ENCODE measurements at places on chromosomes 4 and X.

- no peak for DNase-seq
Measured at GRCh38 chr4:82629238-82630000, 67.6 kb upstream of the TMEM150C start.

DNA sequence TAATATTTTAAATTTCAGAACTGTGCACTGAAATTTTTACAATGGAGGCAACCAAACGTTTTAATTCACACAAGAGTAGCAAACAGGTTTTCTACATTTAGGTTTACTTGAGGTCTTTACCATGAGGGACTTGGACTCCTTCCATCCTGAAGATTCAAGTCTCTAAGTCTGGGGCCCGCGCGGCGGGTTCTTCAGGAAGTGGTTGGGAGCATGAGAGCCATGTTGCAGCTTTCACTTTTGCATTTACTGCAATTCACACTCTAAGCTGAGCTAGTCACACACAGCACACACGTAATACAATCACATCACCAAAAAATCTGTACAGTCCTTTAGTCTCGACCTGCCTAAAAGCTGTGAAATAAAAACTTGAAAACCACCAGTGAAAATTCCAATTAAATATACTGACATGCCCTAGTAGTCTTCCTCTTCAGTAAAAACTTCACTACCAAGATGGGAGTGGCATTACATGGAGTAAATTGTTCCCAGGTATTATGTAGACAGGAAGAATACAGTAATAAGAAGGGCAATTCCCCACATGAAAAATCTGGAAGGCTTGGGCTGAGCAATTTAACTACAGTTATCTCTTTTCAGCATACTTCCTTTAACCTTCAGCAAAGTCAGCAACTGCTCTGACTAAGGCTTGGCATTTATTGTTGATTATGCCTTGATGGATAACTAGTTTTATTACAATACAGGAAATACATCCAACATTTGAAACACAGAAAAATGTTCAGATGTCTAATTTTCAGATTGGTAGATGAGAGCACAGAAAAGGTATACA lies 571.1 kb upstream of the DIPK2B start:
- no peak for DNase-seq

DNA sequence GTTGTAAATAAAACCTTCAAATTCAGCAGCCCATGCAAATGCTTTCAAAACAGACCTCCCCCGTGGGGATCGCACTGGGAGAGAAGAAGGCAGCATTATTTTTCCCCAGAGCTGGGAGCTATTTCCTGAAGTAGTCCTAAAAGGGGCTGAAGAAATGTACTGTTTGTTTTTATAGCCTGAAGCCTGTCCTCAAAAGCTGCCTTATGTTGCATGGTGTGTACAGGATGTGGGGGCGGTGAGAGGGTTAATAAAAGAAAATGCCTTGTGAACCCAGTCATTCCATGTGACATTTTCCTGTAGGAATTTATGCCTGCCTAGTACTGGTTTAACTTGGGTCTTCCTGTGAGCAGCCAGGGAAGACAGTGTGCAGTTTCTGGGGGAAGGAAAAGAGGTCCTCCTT lies 144.1 kb downstream of the SOWAHB start:
- no peak for DNase-seq

- DNase-seq: no peak
Measured at GRCh38 chr4:90234916-90235547, 107.8 kb downstream of the CCSER1 start.

GRCh38 chrX:79110731-79111130 lies 33.8 kb upstream of the GPR174 start:
- DNase-seq: no peak

GRCh38 chrX:11998944-11999343 lies 139.3 kb upstream of the FRMPD4 start:
- no peak for DNase-seq

DNA sequence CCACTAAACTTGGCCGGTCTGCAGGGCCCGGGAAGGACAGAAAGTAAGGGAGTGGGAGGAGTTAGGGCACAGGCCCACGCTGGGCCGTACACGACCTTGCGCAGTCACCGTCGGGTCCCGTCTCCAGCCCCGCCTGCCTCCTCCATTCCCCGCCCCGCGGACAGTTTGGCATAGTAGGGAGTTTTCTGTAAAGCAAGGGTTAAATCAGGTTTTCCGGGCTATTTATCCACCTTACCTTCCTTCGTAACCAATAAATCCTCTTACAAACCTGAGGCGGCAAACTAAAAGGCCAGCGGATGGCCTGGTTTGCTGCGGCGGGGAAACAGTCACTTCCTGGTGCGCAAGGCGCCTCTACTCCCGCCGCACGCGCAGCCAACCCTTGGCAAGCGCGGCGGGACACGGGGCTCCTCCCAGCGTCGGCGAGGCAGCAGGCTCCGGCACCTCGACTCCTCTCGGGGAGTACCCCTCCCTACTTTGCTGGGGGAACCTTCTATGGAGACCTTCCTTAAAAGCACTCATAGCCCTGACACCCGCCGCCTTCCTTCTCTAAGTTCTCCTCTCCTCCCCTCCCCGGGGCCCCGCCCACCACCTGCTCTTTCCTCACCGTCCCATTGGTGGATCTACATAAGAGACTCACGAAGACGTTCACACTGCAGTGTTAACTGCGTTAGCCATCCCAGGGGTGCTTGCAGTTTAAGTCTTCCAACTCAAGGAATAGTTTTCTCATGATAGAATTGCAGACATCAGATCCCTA lies at the start of gene TRMT2B:
TRMT2B (minus strand) TSS at position 563 of the 754 bp plus-strand sequence. CDS start 9,822 bp downstream, outside the sequence.
- no peak for DNase-seq

DNA sequence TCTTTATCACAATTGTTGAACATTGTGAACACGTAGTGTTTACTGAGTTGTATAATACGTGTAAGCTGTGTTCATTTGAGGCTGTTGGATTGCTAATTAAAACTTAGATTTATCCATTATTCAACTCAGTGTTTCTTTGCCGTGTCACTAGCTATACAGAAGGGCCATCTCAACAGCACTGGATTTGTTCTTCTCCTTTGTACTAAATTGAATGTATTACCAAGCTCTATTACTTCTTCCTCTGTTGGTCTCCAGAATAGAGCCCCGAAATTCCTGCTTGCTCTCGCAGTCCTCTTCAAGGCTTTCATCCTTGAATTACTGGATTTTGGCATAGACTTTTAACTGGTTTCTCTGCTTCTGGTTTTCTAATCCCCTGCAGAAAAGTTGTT lies 182.8 kb downstream of the BMPR1B start:
- DNase-seq: no peak

DNA sequence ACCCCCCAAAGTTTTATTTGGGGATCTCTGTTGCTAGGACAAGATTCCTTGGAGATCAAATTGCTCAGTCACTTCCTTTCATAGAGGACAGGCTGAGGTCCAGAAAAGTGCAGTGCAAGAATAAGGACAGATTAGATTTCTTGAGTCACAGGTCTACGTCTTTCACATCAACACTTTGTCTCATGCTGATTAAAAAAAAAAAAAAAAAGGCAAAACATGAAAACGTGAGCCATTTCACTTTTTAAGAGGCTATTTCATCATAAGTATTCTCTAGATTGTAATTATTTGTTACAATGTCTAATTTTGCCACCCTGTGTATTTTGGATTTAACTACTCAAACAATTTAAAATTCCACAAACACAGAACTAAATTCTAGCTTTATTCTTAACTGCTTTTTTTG lies 647.0 kb downstream of the TRAM1L1 start:
- no peak for DNase-seq

GRCh38 chr4:40165916-40166315 lies 30.9 kb upstream of the RHOH start:
- no peak for DNase-seq

DNA sequence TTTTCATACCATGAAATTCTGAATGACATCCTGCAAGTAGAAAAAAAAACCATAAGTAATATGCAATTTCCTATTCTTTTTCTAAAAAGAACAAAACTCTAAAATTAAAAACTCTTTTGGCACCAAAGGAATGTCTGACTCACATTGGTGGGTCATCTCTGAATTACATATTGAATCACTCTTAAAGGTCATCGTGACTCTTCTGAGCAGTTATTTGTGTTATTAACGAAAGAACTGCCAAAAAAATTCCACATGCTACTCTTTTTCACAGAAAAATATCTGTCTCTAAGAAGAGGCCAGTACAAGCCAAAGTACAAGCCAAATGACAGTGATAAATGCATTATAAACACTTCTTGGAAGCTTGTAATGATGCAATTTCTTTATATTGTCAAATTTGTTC lies 282.2 kb downstream of the GUCY2F start:
- DNase-seq: no peak

GRCh38 chrX:134388161-134389109 lies 71.5 kb upstream of the HPRT1 start:
- no peak for DNase-seq

GRCh38 chrX:22467571-22467970 lies 194.9 kb downstream of the CBLL2 start:
- no peak for DNase-seq

- DNase-seq: no peak
Measured at GRCh38 chr4:93841803-93842345, 13.3 kb downstream of the ATOH1 start.

DNA sequence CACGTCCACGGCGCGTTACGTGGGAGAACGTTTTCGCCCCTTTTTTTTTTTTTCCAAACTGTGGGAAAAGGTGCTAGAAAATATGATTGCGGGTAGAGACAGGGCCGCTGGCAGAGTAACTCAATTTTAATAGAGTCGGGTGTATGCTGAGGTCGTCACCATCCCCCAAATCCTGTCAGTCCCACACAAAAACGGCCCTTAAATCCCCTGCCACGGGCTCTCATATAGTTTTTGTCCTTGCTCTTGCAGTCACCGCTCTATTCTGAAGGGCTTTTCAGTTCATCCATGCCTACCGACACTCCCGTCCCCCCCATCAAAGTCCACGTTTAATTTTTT lies 796 bp upstream of the MED14 start:
- no peak for DNase-seq

GRCh38 chr4:177250056-177250696 lies 59.5 kb upstream of the NEIL3 start:
- no peak for DNase-seq

DNA sequence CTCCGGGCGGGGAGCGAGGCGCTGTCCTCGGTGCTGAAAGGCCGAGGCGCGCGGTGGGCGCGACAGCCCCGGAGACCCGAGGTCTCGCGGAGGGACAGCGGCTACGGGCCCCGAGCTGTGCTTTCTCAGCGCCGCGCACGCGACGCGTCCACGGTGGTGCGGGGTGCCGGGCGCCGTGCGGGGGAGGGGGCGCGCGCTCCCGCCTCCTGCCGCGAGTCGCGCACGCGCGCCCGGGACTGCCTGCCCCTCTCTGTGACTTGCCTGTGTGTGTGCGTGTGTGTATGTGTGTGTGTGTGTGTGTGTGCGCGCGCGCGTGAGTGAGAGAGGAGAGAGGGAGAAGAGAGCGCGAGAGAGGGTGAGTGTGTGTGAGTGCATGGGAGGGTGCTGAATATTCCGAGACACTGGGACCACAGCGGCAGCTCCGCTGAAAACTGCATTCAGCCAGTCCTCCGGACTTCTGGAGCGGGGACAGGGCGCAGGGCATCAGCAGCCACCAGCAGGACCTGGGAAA lies at the start of gene GRIA2:
GRIA2 (plus strand) TSS at position 358 of the 511 bp plus-strand sequence. CDS start 315 bp downstream, outside the sequence.
- DNase-seq: no peak

DNA sequence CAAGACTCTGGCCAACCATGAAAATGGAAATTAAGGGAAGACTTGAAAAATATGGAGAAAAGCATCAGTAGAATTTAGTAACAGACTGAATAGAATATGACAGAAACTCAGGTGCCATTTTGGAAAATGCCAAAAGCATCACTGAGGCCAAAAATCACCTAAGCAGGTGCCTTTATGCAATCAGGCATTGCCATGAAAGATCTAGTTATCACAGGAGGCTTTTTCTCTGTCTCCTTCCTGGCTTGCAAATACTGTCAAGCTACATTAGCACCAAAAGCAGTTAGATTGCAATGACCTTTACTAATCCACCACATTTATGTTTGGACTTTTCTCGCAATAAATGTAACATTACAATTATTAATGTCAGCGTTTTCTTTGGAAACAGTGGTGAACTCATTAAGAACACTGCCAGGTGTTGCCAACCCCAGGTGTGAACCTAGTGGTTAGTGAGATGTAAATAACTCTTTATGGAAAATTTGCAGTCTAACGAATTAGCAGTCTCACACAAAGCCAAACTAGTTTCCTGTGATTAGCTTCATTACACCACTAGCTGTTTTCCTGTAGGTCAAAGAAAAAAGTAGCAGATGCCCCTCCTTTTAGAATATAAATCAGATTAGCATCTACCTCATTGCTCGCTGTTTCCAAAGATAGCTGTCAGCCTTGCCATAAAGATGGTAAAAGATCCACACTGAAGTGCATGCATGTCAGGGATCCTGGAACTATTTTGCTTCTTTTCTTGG lies 1568.4 kb upstream of the TENM3 start:
- no peak for DNase-seq

DNA sequence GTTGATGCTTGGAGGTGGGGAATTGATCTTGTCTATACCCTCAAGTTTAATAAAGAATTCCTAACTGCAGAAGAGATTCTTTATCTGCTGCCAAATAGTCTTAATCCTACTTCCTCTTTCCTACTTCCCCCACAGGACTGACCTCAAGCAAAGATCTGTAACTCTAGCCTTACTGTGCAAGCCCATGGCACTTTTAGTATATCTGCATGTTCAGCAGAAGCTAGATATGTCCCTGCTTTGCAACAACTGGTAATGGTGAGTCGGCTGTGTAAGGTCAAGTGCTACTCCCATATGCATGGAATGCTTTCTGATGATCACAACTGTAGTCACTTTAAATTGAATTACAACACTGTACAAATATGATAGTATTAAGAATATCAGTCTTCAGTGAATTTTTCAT lies 26.3 kb upstream of the PDS5A start:
- no peak for DNase-seq

GRCh38 chrX:17710871-17711301 lies 26.4 kb upstream of the SCML1 start:
- DNase-seq: no peak

GRCh38 chrX:49761481-49761880 lies 65.7 kb upstream of the PAGE1 start:
- DNase-seq: no peak

DNA sequence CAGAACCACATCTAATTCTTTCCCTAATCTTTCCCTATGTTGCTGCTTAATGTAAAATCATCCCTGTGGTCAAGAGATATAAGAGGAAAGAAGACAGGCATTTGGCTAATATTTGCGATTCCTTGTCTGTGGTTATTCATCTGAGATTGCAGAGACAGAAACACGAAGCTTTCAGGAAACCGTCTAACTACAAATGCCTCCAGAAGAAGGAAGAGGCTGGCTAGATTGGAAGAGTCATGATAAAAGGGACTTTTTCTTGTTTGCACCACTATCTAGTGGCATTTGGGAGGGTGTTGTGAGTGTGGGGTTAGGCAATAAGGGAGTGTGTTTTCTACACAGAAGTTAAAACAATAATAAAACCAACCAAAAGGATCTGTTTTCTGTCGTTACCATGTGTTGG lies 43.9 kb downstream of the TMEM154 start:
- DNase-seq: no peak

DNA sequence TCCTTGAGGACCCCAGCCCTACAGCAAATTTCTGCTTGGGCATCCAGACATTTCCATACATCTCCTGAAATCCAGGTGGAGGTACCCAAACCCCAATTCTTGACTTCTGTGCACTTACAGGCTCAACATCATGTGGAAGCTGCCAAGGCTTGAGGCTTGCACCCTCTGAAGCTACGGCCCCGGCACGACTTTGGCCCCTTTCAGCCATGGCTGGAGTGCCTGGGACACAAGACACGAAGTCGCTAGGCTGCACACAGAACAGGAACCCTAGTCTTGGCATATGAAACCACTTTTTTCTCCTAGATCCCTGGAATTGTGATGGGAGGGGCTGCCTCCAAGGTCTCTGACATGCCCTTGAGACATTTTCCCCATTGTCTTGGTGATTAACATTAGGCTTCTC lies 1417.7 kb downstream of the ARAP2 start:
- DNase-seq: no peak

GRCh38 chr4:18012134-18012806 lies 9.3 kb downstream of the LCORL start:
- DNase-seq: no peak

GRCh38 chr4:8722556-8722955 lies 130.0 kb downstream of the CPZ start:
- no peak for DNase-seq
